ENCODE measurements at places on chromosomes 12 and 14. TPM values are rescaled to one million over a fixed set of nuclear protein-coding genes. Genes with fewer than 3 reads are reported as not detected.

DNA sequence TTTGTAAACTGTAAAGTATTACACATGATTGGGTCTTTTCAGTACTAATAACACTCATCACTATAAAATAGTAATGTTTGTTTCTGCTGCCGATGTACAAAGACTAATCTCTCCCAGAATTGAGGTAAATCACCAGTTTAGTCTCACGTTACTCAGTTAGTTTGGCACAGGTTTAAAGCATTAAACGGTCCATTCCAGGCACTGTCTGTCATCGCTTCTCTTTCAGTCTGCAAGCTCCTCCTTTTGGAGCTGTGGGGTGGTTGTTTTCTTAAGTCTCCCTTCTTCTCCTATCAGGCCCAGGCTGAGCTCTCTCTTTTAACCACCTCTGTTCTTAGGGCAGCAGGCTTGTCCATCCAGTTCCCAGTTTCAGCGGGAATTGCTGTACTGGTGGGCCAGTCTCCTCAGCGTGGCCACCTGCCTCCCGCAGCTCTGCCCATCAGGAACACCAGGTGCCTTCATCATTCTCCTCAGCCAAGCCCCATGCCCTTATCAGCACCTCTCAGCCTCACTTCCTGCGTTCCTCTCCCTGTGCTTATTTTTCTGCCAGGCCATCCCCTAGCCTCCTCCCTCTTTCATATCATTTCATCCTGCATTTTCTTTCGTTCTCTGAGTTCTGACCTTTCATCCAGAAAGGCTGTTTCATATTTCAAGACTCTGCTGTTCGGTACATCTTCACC, 149.0 kb downstream of the TGFB3 start:
- no peak overlapping the region for H3K4me3 ChIP-seq
- H3K36me3 ChIP-seq = peaks cover 22% of the 10 kb centered on the region
- no peaks in the 10 kb centered on the region for H3K27me3 ChIP-seq
- peak overlapping the region; percentile 35 for H3K27ac ChIP-seq
- no peak for DNase-seq

DNA sequence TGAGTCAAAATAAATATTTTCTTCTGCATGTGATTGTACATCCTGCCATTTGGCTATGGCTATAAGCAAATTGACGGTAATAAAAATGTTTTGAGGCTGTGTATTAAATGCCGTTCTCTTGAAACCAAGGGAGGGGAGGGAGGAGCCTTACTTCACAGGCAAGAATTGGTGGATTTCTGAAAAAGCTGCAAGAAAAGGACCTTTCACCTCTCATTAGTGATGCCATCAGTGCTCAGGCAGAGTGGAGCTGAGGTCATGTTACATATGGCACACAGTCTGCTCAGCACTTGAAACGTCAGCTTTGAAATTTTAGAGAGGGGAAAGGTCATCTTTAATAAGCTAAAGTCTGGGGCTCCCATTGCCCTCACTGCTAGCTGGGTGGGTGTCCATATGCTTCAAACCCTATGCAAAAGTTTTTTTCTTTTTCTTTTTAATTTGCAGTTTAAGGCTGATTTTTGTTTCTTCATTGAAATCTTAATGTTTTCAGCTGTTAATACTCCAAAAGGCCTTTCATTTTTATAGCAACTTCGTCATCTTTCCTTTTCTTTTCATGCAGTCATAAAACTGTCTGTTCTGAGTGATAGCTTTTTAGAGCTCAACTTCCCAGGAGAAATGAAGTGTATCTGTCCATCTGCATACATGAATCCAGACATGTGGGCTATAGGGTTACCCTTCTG, 9.8 kb upstream of the SIX1 start:
- H3K4me3 ChIP-seq = no peak overlapping the region
- H3K36me3 ChIP-seq = peaks cover 5% of the 10 kb centered on the region
- peaks cover 76% of the 10 kb centered on the region for H3K27me3 ChIP-seq
- no peak overlapping the region for H3K27ac ChIP-seq
- no peak for DNase-seq

DNA sequence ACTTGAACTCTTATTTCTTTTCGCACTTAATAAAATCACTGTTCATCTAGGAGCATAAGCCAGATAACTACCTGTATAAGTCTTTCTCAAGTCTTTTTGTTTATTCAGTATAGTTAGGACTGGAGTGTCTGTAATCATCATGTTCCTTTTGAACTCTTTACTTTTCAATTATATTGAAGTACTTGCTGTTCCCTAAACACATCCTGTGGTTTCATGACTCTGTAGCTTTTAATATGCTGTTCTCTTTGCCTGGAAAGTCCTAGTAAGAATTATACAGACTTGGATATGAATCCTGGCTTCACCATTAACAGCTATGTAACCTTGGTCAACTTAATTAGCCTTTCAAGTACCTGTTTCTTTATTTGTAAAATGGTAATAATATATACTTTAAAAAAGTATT, 88.2 kb downstream of the CCDC91 start:
- no peak overlapping the region for H3K4me3 ChIP-seq
- H3K36me3 ChIP-seq = peaks cover 16% of the 10 kb centered on the region
- no peaks in the 10 kb centered on the region for H3K4me1 ChIP-seq
- no peaks in the 10 kb centered on the region for H3K27me3 ChIP-seq

DNA sequence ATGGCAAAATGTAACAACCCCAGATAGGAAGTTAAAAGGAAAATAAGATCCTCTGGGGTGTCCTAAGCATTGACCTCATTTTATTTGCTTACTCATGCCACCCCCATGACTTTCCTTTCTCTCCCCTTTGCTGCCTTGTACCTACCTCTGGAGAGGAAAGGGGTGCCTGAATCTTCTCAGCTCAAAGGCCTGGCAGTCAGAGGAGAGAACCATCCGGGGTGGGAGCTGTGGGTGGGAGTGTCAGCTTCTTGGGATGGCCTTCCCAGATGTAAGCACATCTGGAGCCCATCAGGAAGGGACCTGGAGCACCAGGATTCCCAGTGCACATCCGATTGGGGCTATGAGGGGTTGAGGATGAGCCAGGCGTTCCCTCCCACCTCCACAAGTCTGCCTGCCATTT, 5.2 kb upstream of the ITGA5 start:
- peaks cover 35% of the 10 kb centered on the region for H3K4me1 ChIP-seq
- H3K36me3 ChIP-seq = no peaks in the 10 kb centered on the region
- no peak for DNase-seq
- no peak overlapping the region for H3K27ac ChIP-seq

- H3K4me1 ChIP-seq = peaks cover 18% of the 10 kb centered on the region
- peak overlapping the region; percentile 97 for H3K4me3 ChIP-seq
Measured at GRCh38 chr14:101948666-101949216, 15.6 kb upstream of the DYNC1H1 start.

DNA sequence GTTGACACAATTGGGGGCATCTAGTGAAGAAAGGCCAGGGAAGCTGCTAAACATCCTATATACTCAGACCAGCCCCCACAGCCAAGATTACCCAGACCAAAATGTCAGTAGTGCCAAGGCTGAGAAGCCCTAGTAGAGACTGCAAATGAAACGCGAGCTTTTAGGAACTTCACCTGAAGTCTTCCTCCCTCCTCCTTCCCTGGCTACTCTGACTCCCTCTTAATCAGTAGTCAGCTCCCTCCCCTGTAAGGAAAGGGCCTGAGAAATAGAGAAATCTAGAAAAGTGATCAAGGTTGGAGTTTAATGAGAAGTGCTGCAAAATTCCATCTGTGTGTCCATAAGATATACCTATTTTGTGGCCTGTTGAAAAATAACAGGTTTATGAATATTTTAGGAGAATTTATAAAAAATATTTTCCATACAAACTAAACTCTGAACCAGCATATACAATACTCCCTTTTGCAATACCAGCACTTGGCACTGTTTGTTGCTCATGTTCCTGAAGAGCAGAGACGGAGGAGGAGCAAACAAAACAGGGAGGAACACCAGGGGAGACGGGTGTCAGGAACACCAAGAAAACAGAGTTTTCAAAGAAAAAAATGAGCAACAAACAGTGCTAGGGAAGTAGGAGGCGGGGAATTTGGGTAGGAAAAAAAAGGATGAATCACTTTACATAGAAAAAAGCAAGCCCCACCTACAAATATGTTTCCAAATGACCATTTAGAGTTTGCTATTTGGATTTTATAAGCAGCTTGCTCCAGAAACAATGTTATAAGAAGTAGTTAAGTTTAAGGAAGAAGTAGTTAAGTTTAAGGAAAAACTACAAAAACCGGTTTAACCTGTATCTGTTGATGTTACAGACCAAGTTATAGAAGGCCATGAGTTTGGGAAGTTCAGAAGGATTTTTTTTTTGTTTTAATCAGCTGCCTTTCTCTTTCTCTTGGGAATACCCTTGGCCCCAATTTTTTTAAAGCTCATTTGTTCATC, 282.1 kb upstream of the GRIP1 start:
- peaks cover 12% of the 10 kb centered on the region for H3K27me3 ChIP-seq
- H3K4me1 ChIP-seq = peaks cover 24% of the 10 kb centered on the region
- no peak for DNase-seq

Gene RERG
- not detected for total RNA-seq

Gene STAT2
- 194 TPM for total RNA-seq

Gene GUCY2C
- not detected for total RNA-seq
